ENCODE measurements at places on chromosomes 1 and 21.
A peak's percentile ranks its signal among the peaks of the same experiment; 100 is the strongest.

DNA sequence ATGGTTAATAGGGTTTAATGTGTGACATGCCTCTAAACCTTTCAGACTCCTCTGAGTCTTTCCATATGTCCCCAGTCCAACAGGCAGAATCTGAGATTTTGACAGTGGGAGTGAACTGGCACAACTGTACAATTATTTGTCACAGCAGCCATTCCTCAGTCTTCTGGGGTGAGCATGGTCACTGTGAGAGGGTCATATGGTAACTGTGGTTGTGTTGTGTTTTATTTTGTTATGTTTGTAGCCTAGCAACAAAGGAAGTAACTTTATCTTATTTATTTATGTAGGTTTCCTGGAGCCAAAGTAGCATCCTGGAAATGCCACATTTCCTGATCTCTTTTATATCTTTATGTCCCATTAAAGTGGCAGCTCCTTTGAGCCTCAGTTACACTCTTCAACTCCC lies 1067.9 kb downstream of the TTLL7 start:
- DNase-seq: no peak

DNA sequence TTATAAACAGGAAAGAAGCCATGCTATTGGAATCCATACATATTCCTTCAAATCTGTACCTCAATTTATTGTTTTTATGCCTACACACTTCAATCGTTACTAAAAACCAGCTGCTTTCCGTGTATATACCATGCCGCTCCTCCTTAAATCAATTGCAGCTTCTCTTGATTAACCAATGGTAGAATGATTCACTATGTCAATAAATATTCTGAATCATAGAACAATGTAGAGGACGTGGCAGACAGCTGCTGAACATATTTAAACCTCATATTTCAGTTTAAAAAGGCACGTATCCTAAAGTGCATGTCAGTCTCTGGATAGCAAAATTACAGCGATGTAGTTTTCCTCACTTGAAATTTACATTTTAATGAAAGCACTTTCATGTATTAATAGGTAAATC lies 100.4 kb downstream of the MRPL39 start:
- peak; percentile 16 for DNase-seq

- no peak for DNase-seq
These were observed 87.3 kb downstream of the RPS6KC1 start for GRCh38 chr1:213138391-213138790.

- no peak for DNase-seq
These were observed 752 bp upstream of the ACTA1 start for GRCh38 chr1:229434641-229435051.

GRCh38 chr1:88648706-88649105 lies 35.4 kb upstream of the PKN2 start:
- no peak for DNase-seq

DNA sequence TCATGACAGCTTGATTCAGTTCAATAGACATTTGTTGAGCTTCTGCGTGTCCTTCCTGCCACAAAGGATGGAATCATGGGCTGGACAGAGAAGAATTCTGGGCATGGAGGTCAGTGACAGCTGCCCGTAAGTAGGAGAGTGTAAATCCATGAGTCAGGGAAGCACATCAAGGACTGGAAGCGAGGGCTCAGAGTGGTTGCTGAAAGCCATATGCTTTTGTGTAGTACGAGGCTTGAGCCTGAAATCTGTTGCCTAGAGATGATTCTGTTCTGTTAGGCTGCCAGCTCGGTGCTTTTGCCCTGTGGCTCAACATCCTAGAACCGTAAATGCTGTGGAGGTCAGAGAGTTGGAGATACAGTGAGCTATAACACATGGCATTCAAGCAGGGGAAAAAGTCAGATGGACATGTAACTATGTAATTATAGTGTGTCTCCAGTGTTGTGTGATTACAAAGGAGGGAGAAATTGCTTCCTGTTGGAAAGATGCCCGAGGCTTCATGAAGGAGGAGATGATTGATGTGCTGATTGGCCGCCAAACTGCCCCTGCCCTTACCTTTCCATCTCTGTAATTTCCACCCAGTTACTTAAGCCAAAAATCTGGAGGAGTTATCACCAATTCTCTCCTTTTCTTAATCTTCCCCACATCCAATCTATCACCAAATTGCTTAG lies 92.8 kb upstream of the CACNA1E start:
- peak; percentile 99 for DNase-seq

GRCh38 chr1:156356875-156357534 lies 12.0 kb upstream of the RHBG start:
- peak; percentile 89 for DNase-seq

- no peak for DNase-seq
These were observed 58.4 kb downstream of the OSBPL9 start for GRCh38 chr1:51675177-51675780.

DNA sequence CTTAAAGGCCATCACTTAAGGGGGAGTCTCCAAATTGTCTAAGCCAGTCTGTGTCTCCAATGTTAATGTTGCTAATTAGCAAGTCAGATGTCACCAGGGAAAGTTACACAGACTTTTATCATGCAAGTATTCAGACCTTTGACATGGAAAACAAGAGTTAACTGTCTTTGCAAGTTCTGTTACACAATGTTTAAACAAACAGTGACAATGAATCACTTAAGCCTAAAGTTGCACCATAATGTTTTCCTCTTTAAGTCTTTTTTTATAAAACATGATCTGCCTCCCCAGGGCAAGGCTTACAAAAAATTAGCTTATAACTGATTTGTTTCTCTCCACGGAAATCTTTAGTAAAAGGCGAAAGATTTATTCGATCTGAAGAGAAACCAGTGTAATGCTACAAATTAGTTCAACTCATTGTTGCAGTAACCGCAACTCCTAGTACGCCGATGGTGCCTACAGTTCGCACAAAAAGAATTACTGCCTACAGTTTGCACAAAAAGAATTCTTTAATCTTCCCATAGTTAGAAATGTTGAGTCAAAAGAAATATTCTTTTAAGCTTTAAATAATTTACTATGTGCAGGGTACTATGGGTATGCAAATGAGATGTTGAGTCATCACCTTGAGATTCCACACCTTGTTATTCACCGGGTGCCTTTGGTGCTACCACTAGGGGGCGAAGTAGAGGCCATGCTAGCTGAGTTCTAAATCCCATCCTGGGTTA lies 45.3 kb downstream of the HHAT start:
- DNase-seq: peak; percentile 21

- no peak for DNase-seq
These were observed 23.7 kb downstream of the SKI start for GRCh38 chr1:2251786-2252185.

DNA sequence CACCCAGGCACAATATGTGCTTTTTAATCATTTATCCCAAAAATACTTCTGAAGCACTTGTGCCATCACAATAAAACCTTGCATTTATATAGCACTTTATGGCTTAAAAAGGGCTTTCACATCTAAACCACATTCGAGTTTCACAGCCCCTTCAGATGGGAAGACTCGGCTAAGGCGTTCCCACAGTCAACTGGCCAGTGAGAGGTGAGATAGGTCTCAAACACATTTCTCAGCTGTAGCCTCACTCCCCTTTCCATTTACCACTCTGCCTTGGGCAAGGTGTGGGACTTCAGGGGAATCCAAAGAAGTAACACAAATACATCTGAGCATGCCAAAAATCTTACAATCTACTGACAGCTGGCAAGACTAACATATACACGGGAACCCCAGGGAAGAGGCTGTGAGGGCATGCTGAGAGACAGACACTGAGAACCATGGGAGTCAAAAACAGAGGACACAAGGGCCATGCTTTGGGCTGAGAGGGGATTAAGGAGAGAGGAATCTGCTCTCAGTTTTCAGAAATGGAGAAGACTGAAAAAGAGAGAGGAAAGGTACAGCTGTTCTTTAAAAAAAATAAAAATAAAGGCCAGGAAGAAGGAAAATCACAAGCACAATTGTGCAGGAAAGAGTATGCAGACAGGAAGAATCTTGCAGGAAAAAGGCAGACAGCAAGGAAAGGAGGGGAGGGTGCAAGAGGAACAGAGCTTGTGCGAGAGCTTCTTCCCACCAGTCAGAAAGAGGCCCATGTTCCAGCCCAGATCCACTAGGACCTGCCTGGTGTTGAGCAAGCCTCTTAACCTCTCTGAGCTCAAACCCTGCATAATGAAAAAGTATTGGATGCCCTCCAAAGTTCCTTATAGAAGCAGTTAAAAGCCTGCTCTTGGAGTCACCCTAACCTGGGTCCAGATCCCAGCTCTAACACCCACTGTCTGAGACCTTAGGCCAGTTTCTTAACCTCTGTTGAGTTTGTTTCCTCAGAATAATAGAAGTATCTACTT lies 73.5 kb downstream of the JAK1 start:
- no peak for DNase-seq

DNA sequence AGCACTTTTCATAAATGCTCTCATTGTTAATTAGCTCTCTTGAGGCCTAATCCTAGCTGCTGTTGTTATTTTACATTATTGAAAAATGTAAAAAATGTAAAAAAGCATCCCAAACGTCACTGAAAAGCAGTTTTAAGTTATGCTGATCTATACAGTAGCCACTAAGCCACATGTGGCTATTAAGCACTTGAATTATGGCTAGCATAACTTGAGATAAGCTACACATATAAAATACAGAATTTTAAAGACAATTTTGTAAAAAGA lies 18.4 kb upstream of the DNASE2B start:
- DNase-seq: no peak

GRCh38 chr1:94666797-94667196 lies 125.2 kb upstream of the F3 start:
- no peak for DNase-seq

DNA sequence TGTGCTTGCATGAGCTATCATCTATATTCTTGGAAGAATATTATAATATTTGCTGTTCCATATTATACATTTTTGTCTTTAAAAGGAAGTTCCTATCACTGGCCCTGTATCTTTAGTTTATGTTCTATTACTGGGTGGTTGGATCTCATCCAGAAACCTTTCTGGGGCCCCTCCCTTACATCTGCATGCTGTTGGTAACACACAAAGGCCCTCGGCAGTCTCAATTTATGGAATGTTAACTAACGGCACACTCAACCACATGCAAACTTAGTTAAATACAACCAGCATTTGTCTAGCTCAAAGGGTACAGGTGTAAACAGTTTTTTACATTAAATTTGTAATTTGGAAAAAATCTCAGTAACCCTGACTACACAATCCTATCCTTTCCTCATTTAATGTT lies 9.7 kb upstream of the HYI start:
- no peak for DNase-seq

DNA sequence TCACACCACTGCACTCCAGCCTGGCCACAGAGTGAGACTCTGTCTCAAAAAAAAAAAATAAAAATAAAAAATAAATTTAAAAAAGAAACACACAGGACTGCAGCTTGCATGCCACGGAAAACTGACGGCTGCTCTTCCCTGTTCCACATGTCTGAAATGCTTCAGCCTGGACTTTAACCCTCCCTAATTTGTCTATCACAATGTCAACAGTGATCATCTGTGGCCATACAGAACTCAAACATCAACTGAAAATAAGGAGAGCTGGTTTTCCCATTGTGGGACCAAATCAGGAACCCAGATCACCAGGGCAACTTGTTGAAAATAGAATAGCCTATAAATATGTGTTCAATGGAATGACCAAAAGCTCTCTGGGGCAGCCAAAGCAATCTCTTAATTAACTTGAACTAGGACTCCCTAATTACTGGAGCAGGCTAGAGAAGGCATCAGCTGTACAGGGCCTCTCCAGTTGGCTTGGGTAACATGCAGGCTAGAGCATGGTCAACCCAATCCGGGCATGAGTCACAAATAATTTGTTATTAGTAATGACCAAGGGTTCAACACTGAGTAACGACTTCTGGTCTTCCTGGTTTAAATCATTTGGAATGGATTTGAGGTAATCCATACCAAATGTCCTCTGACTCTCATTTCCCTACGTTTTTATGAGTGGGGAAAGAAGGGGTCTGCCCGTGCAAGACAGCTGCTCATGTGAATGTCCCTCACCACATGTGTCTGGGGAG lies 62.7 kb upstream of the KAZN start:
- no peak for DNase-seq

- no peak for DNase-seq
These were observed 66.3 kb downstream of the USH2A start for GRCh38 chr1:216356945-216357344.

GRCh38 chr1:43266881-43267280 lies 2.9 kb upstream of the TMEM125 start:
- no peak for DNase-seq

DNA sequence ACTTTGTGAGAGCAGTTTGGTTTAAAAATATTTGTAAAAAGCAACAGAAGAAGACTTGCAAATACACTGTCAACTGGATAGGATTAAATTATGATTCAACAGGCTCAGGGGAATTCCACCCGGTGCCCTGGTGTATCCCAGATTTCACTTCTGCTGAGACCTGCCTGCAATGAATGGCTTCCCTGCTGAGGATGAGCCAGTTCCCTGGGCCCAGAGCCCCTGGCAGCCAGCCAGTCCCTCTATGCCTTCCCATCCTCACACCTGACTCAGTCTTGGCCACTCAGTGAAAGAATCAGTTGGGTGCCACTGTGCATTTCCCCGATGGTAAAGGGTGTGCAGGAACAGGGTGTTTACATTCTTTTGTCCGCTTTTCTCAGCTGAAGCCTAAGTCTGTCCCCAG lies 64.4 kb downstream of the KCTD3 start:
- peak; percentile 65 for DNase-seq

DNA sequence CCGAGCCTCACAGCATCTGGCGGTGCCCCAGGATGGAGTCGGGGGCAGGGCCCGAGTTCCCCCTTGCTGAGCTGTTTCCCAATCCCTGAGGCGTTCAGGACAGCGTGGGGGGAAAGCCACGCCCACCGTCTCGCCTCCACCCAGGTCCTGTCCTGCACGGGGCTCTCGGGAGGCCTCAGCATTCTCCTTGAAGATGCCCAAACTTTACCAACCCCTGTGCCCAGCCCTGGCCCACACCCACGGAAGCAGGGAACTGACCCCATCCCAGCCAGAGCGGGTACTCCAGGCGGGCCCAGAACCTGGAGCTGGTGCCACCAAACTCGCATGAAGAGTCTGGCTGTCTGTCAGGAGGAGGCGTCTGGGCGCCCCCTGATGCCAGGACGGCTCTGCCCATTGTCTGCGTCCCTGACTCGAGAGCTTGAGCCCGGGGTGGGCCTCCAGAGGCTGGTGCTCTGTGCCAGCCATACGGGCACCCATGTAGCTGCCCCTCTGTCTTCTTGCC lies 35.3 kb upstream of the POFUT2 start:
- DNase-seq: no peak

DNA sequence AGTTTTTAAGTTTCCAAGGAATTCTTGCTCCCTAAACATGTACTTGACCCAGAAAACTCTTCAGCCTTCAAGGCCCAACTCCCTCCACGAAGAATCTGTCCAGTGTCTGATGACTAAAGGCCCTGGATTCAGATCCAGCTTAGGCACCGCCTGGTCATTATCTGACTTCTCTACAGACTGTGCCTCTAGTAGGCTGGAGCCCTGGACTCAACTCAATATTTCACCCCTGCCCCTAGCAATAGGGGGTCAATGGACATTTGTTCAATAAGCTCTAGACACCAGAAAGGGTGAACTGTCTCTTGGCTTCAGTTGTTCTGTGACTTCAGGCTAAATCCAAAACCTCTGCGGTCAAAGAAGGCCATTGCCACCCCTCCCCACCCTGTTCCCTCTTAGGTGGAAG lies 34.5 kb downstream of the NUAK2 start:
- DNase-seq: no peak

All from NCI-H1105 treated with DMSO at 0.1 percent for 48 hours (cell line).